Right ventricle myocardium inferior (tissue), 1 donor: ENCODE measurements at places on chromosomes 13 and 19.

DNA sequence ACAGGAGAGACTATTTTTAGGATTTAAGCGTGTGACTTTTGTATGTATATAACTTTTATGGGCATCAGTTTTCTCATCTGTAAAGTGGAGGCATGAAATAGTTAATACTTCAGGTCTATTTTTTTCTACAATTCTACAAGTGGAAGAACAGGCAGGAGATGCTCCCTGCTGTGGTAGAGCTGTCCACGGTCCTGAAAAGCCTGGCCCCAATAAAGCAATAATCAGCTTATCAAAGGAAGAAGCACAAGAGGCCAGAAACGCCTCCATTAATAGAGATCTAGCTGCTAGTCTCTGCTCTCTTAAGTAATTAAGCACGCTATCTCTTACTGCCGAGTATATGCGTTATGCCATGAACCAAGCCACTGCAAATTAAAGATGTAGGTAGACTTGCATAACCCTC, 28.0 kb upstream of the WASF3 start:
- no peak for DNase-seq

DNA sequence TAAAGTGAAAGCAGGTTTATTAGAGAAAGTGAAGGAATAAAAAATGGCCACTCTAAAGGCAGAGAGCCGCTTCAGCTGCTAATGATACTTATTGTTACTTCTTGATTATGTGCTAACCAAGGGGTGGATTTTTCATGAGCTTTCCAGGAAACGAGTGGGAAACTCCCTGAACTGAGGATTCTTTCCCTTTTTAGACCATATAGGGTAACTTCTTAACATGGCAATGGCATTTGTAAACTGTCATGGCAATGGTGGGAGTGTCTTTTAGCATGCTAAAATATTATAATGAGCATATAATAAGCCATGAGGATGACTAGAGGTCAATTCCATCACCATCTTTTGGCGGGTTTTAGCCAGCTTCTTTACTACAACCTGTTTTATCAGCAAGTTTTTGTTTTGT, 890.0 kb downstream of the UQCRFS1 start:
- DNase-seq: no peak

GRCh38 chr13:91389186-91389585, 9.2 kb upstream of the GPC5 start:
- no peak for DNase-seq

GRCh38 chr13:98476106-98476505, 100.8 kb downstream of the STK24 start:
- DNase-seq: no peak

DNA sequence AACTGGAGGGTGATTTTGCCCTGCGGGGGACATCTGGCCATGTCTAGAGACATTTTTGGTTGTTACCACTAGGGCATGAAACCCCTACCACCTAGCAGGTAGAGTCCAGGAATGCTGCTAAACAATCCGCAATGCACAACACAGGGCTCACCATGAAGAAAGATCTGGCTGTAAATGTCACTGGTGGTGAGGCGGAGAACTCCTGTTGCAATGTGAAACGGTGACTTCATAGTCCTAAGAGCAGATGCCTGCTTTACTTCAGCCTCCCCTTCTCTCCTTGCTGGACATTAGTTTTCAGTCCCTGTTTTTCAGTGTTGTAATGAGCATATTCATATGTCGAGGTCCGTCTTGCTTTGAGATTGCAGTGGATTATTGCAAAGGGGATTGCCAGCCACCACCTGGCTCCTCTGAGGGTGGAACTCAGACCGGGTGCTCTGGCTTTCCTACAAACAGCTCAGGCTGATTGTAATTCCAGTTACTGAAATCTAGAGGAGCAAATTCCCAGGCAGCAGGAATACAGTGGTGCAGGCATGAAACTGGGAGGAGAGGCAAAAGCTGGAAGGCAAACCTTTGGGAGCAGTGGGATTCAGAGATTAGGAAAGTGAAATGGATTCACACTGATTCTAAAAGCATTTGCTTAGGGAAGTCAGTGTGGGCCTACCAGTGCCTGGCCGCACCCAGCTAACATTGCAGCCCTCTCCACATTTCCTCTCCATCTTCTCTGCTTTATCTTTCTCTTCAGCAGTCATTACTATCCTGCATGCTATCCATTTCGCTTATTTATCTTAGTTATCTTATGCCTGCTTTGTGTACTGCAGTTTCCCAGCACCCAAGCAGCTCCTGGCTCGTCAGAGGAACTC, 76.1 kb upstream of the PCDH8 start:
- DNase-seq: no peak

DNA sequence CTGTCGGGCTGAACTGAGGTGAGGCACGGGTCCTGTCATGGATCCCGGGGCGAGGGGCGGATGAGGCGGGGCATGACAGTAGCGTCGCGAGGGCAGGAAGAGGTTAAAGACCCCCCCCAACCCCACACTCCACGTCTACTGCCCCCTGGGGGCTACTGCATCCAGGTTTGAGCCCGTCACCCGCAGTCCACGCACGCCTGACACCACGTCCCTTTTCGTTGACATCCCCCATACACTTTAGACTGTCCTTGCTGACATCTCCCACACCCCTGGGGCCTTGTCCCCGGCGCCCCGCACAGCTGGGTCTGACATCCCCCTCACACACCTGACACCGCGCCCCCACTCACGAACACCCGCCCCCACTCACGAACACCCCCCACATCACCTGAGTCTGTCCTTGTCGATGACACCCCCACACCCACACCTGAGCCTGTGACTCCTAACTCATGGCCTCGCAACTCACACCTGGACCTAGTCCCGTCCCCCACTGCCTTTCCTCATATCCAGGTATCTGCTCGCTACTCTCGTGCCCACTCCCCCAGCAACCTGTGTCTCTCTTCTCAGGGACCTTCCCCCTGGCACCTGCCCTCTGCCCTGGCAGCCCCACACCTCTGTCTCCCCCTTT, 416 bp downstream of the SLC25A42 start:
- peak; percentile 75 for DNase-seq

DNA sequence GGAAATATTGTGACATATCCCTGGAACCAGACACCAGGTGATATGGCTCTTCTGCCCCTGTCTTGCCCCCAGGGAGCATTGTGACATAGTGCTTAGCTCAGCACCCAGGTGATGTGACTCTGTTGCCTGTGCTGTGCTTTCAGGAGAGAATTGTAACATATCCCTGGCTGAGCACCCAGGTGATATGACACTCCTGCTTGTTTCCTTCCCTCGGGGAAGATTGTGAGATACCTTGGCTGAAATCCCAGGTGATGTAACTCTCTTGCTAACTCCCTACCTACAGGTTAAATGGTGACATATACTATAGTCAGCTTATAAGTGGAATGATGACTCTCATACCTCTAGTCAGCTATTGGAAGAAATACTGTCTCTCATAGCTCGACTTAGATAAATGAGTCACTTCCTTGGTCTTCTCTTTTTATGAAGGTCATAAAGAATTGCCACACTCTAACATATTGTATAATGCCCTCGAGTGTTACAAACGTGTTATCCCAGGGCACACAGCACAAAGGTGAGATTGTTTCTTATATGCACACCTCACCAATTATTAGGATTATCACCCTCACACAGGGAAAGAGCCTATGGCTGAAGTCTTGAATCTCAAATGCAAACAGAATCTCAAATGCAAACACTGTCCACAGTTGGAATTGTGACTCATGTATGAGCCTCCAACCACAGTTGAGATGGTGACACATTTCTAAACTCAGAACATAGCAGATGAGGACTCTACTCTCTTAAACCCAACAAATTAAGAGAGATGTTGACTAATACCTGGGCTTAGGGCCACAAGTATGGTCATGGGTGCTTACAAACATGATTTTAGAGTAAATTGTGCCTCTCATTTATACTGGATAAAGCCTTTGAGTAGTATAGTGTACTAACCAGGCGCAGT, 32.7 kb upstream of the ZNF254 start:
- no peak for DNase-seq

GRCh38 chr13:26558987-26559386, 1.5 kb downstream of the WASF3 start:
- DNase-seq: no peak

- no peak for DNase-seq
Observed at GRCh38 chr13:99382428-99383133, 75.4 kb upstream of the GPR183 start.

DNA sequence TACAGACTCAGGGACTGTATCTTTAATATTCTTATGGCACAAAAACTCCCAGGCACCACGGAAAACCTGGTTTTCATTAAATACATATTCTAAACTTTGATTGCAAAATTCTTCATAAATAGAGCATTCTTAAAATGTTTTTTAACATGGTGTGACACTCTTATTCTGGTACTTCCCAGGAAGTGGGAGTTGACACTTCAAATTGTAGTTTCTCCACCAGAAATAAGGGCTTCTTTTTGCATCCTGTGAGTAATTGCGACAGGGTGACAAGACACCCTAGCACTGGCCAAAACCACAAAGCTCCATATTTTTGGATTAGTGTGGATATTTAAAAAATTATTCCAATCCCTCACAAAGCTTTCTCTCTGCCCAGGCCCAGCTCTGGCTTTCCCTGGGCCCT, 43.6 kb upstream of the MTIF3 start:
- DNase-seq: no peak

GRCh38 chr13:108155185-108156106, 59.9 kb downstream of the LIG4 start:
- DNase-seq: no peak

GRCh38 chr13:45372189-45373161, 31.5 kb upstream of the TPT1 start:
- no peak for DNase-seq

GRCh38 chr13:46492946-46493345, 60.0 kb upstream of the LRCH1 start:
- no peak for DNase-seq

DNA sequence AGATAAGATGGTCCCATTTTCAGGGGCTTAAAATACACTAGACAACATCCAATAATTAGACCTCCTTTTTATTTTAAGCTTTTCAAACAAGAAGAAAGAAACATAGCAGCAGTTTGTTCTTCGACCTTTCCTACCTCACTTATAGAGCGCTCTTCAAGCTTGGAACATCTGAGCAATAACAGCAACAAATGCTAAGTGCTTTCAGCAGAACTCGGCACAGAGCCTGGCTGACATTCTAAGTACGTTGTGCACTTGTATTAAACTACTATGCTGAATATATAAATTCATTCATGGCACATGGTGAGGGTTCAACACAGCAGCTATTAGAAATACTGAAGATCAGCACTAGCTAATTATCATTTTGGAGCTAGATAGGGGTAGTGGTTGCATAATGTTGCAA, 256.1 kb upstream of the MAB21L1 start:
- DNase-seq: no peak

DNA sequence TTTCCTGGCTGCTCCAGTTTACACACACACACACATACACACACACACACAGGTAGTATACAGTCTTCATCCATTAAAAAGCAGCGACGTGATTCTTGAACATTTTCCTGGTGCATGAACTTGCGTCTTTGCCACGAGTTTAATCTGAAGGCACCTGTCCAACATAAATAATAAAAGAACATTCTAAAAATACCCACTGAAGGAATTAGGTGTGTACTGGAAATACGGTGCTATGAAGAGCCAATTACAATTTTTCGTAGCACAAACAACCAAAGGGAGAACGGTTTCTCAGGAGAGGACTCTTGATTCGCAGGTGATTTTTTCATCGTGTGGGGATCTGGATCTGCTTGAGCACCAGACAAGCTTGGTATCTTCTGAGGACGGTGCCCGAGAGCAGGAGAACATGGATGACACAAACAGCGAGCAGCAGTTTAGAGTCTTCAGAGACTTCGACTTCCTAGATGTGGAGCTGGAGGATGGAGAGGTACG, 61.2 kb downstream of the ZAR1L start:
- no peak for DNase-seq

- no peak for DNase-seq
Observed at GRCh38 chr19:52778811-52779210, 7.8 kb downstream of the ZNF600 start.

- peak; percentile 16 for DNase-seq
Observed at GRCh38 chr19:48553676-48554384, 1.9 kb downstream of the SULT2B1 start.
